D341Med (cell line): ENCODE measurements at places on chromosomes 16 and 17.

DNA sequence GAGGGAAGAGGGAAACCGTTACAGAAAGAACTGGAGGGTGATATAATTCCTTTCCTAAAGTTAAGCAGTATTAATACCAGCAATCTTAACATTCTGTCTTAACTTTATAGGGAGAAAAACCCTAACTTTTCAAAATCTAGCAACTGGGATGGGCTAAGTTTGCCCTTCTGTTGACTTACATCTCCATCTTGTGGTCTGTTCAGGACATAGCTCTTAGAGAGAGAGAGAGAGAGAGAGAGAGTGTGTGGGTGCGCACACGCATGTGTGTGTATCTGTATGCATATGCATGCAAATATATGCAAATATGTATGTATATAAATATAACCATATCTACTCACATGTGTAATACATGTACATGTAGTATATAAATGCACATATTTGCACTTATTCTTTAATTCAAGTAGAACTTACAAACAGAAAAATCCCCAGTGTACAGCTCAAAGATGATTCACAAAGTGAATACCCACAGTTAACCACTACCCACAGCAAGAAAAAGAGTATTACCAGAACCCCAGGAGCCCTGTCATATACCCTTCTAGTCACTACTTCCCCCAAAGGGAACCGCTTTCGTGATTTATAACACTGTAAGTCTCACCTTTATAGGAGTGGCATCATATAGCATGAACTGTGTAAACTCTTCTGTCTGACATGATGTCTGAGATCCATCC lies 46.5 kb downstream of the STX8 start:
- DNase-seq, result peak; percentile 21

- DNase-seq, result peak; percentile 34
These were observed 11.8 kb downstream of the DNAJA2 start for GRCh38 chr16:46961373-46962353.

GRCh38 chr16:23182206-23182678 lies 303 bp upstream of the SCNN1G start:
- peak; percentile 94 for DNase-seq

GRCh38 chr16:73599351-73599750 lies 551.4 kb upstream of the ZFHX3 start:
- no peak for DNase-seq

GRCh38 chr17:82350182-82351030 lies 8.6 kb upstream of the TEX19 start:
- DNase-seq, result no peak

DNA sequence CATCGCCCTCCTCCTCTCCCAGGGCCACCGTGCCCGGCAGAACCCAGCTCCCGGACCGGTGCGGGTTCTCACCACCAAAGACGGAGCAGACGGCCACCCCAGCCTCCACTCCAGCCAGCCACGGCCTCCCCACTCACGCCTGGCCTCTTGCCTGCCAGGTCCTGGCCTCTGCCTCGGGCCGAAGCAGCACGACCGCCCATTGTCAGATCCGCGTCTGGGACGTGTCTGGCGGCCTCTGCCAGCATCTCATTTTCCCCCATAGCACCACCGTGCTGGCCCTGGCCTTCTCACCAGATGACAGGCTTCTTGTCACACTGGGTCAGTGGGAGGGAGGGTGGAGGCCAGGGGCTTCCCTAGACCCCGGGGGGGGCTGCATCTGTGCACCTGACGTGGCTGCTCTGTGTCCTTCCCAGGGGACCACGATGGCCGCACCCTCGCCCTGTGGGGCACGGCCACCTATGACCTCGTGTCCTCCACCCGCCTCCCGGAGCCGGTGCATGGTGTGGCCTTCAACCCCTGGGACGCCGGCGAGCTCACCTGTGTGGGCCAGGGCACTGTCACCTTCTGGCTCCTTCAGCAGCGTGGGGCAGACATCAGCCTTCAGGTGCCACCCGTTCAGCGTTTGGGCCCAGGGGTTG lies 6.6 kb upstream of the RHOT2 start:
- no peak for DNase-seq

DNA sequence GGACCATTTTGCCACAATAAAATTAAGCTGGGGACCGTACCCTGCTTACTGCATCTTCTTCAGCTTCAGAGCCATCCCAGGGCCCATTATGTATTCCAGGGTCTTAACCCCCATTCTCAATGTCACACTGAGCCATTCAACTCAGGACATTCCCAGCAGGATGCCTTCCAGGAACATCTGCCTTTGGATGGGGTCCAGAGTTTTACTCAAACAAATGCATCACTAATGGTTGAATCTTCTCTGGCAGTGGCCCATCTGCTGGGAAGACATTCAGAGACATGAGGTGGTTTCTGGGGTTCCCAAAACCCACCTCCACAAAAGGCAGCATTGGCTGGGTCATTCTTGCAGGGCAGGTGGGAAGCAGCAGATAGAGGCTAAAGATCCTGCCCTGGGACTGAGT lies 3.4 kb upstream of the SEC14L5 start:
- DNase-seq, result no peak

DNA sequence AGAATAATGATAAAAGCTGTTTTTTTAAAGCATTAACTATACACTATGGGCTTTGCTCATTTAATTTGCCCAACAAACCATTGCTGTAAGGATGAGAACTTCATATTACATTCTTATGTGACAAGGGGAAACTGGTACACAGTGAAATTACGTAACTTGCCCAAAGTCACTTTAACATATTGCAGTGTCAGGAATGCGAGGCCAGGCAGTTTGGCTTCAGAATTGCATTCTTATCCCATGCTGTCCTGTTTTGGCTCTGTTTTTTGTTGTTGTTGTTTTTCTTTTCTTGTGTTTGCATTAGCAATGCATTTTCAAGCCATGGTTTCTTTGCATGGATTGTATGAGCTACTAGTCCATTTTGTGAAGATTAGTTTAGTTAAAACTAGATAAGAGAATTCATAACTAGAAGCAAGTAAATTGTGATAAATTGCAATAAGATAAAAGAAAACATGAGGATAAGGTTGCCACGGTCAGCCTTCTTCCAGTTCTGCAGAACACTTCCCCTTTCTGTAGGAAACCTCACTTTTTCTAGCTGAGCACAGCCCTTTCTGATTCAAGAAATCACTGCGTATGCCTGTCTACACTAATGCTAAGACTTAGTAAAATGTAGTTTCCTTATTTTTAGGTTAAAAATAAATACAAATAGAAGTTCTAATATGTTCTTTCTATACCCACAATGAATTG lies 221.3 kb upstream of the KCNJ16 start:
- no peak for DNase-seq

DNA sequence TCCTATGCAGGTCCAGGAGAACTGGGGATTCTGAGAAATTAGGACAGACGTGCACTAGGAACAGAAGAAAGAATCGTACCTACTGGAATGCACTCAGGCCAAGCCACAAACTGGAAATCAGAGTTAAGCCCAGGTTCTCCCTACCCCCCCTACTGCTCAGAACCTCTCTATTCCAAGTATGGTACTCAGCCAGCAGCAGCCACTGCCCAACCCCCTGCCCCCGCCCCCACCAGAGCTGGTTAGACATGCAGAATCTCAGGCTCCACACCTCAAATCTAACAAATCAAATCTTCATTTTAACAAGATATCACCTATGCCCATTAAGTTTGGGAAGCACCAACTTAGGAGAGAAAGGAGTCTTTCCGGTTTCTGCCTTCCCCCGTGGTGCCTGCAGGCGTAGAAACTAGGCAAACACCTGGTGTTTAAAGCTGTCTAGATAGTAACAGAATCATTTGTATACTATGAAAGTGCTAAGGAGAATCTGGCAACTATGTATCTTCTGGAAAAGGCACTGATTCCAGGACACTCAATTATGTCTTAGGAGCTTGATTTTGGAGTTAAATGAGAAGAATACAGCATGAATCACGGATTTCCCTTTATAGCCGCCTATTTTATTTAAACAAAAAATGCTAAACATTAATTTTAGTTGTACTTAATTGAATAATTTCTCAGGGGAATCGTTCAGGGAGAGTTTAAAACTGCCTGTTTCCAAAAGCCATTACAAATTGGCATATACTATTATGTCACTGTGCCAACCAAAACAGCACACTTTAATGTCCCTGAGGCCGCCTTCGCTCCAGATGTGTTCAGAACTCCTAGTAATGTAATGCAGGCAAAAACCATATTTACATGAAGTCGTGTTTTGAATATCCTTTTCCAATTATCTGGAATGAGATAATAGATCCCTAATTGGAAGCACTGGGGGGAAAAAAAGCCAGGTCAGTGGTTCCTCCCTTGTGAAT lies 166.5 kb downstream of the STX8 start:
- DNase-seq, result no peak

DNA sequence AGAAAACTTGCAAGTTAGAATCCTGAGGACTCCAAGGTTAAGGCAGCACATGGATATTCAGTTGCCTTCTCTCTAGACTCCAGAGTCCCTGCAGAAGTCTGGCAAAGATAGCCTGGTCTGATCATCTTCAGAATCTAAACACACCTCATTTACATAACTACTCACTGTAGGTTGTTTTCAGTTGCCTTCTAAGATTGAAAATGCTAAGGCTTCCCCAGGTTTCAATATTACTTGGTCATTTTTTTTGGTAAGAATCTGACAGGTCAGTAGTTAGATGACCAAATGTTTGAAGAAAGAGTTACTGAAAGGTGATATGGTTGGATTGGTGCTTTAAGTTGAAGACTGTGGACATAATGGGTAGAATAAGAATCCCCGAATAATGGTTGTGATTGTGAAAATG lies 205.4 kb upstream of the KCNJ16 start:
- DNase-seq, result no peak

GRCh38 chr16:19886073-19886941 lies 1.7 kb upstream of the GPRC5B start:
- DNase-seq, result peak; percentile 74
